Stimulated activated naive CD8-positive, alpha-beta T cell treated with anti-CD3 and anti-CD28 coated beads, Interleukin-15, Interleukin-2, amounts not matched to agents 100 U/mL and 50 U/mL, for 24 hours (primary cell): ENCODE measurements at places on chromosomes 13 and 19.

- peak; percentile 44 for DNase-seq
Observed at GRCh38 chr19:38564981-38565690, 52.6 kb downstream of the MAP4K1 start.

DNA sequence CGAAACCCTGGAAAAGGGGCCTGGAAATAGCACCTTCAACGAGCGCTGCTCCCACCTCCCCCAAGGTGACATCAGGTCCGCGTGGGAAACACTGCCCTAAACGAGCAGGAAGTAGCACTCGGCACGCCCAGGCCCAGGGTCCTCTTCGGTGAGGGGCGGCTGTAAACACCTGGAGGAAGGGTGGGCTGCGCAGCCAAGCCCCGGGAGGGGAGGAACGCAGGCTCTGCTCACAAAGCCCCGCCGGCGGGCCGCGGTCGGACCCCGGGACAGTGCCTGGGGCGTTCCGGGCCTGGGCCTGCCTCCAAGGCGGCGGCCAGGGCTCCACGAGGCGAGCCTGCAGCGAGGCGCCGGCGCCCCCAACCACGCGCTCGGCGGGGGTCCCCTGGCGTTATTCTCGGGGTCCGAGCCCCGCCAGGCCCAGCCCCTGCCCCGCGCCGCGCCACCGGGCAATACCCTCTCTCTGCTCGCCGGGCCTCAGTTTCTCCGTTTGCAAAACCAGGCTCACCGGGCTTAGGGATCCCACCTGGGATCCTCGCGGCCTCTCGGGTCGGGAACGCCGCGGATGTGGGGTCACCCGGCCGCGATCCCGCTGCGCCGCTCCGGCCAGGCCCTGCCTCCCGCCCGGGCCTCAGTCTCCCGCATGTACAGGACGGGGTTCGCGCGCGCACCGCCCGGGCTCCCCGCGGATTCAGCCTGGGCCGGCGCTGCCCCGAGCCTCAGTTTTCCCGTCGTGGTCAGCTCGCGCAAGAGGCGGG lies 630 bp downstream of the RNF126 start:
- DNase-seq, result peak; percentile 78

DNA sequence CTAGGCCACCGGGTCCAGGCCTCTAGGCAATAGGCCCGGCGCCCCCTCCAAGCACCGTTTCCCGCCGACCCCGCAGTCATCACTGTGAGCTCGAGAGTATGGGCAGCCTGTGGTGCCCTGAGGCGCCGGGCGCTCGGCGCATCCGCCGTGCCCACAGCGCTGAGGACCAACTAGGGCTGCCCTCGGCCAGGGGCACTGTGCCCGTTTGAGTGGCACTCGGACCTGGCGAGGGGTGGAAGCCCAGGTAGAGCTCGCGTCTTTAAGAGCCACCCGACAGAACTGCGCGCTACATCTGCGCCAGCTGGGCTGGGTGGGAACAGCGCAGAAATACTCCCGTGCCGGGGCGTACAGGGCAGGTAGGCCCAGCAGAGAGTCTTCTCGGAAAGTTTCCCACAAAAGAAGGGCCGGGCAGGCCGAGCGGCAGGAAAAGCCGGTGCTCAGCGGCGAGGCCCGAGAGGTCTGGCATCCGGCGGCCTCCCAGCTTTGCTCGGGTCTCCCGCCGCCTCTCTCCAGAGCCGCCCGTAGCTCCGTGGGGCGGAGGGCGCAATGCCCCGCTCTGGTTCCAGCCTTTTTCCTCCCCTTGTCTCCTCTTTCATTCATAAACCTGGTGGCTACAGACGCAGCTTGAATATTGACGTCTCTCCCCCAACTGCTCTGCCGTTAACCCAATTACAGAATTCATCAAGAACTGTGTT lies 5.4 kb upstream of the SOX1 start:
- no peak for DNase-seq

DNA sequence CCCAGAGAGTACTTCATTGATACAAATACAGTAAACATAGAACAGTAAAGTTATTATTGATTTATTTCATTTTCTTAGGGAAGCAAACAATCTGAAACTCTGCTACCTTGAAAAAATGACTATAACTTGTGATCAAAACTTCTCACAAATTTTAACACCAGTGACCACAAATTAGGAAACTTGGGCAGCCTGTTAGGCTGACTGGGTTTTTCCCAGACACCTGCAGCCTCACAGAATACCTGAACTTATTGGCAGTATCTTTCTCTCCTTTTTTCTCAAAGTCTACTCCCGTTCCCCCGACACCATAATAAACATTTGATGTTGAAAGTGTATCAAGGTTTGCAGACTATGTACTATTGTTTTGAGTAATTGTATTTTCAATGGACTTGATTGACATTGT lies 360.5 kb downstream of the LMO7 start:
- DNase-seq, result no peak

GRCh38 chr19:45876411-45877197 lies 9.3 kb downstream of the IRF2BP1 start:
- peak; percentile 56 for DNase-seq

DNA sequence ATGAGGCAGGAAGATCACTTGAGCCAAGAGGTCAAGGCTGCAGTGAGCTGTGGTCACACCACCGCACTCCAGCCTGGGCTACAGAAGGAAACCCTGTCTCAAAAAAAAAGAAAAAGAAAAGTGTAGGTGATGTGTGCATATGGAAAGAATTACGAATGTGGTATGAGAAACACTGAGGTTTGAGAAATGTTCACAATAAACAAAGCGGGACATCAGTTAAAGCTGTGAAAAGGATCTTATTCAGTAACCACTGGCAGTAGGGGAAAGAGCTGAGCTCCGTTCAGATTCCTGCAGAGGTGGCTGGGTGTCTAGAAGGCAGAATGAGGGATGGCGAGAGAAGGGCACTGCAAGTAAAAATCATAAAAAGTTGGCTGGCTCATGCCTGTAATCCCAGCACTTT lies 4.1 kb upstream of the IGSF23 start:
- no peak for DNase-seq

DNA sequence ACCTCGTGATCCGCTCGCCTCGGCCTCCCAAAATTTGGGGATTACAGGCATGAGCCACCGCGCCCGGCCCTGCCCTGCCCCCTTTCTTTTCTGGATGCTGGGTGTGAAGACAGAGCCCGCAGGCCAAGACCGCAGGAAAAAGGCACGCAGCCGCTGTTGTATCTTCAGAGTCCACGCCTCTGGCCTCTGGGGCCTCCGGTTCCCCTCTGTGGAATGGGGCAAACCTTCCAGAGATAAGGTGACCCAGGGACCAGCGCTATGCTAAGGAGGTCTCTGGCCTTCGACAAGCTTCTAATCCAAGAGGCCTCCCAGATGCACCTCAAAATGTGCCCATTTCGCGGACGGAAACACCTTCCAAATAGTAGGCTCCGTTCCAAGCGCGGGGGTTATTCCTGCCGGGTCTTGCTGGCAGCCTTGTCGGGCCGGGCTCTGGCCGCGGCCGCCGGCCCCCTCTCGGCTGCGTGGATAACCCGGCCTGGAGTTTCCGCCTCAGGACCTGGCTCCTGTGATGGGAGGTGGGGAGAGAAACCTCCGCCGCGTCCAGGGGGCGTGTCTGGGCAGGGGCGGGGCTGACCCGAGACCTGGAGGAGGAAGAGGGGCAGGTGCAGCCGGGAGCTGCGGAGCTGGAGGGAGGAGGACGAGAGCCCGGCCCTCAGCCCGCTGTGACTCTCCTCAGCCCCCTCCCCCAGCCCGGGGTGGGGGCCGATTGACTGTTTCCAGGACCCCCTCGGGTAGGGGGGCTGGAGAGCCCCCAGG lies 13.1 kb downstream of the TJP3 start:
- DNase-seq, result peak; percentile 93

- DNase-seq, result no peak
Observed at GRCh38 chr19:15829306-15829698, 13.8 kb upstream of the OR10H1 start.

- no peak for DNase-seq
Observed at GRCh38 chr13:99916366-99917103, 55.0 kb downstream of the ZIC5 start.

DNA sequence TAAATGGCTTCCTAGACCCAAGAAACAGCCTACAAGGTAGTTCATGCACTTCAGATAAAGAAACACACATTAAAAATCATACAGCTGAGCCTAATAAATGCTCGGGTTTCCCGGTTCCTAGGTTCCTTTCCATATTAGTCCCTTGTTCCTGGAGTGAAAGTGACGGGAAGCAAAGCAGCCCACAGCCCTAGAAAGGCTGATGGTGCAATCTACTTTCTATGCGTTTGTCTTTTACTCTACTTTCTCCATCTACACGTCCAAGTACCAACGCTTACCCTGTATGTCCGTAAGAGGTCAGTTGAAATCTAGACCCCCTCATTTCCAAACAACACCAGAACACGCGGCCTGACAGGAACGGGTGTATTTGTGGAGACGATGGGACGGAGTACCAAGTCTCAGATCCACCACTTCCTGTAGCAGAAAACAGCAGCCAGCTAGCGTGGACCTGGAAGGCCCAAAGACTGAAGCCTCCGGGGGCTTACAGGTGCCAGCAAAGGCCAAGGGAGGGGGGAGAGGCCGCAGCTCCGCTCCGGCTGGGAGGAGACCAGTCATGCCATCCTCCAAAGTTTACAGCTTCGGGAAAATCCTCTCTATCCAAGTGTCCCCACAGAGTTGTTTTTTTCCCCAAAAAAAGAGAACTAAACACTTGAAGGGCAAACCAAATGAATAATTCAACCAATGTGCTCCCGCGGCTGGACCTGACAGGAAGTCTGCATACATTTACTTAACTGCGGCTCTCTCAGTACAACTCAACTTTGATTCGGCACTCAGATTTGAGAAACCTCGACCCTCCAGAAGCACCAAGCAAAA lies 34.1 kb downstream of the STK24 start:
- peak; percentile 36 for DNase-seq

DNA sequence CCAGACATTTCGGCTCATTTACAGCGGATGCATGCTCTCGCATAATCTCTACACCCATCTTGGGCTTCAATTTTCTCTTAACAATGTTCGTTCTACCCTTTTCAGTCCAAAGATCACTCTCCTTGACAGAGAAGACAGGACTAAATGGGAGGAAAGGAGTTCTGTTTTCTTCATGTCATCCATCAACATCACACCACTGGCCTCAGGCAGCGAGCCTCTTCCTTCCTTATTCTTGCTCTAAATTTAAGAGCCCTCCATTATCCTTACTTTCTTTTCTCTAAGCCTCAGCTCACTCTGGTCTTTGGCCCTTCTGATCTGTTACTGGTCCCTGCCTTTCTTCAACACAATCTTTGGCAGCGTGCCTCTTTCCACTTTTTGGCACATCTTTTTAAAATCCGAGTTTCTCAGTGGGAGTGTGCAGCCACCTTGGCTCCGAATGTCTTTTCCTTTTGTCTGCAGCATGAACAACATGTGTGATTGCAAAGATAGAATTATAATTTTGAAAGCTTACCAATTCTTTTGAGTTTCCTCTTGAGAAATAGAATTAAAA lies 98.7 kb downstream of the FAM216B start:
- DNase-seq, result no peak

DNA sequence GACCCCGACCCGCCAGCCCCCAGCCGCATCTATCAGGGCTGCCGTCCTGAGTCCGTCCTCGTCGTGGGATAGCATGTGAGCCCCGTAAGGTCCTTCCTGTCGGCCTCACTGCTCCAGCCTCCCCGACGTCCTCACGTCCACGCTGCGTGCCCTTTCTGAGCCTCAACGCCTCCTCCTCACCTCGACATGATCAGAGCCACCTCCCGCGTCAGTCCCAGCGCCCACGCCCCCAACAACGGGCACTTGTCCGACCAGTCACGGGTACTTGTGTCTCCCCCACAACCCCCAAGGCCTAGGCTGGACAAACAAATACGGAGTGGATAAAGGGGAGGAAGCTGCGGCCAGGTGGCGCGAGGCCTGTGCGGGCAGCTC lies 665 bp downstream of the ZNF497 start:
- DNase-seq, result peak; percentile 72

DNA sequence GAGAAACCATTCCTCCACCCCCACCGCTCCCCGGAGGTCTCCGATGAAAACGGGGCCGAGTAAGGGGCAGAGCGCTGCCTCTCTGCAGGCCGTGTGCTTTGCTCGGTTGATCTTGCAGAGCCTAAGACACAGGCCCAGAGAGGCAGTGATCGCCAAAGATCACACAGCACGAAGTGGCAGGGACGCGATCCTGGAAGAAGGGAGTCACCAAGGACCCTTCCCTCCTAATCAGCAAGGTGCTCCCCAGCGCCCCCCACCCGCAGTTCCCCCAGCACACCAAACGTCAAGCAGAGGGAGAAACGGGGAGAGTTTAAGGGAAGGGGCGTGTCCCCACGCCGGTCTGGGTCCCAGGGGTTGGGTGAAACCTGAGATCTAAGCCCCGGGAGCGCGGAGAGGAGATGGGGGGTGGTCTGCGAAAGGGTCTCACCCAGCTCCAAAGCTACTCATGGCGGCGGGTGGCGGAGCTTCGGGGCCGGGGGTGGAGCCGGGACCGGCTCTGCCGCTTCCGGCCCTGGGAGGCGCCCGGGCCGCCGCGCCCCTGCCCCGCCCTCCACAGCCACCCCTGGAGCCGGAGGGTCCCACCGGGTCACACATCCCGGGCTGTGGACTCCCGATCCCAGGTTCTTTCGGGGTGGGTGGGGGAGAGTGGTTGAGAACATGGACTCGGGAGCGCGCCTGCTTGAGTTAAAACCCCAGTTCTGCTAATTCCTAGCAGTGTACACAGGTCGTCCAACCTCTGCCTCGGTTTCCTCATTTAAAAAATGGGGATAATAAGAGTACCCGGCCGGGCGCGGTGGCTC lies at the start of gene EML2:
Gene EML2, minus strand, starts transcription at position 468 of the 800 bp plus-strand sequence. Its CDS starts 21 bp downstream, at position 447.
- peak; percentile 76 for DNase-seq

GRCh38 chr19:15443838-15444237 lies 5.9 kb downstream of the WIZ start:
- no peak for DNase-seq

GRCh38 chr19:37969695-37970094 lies 62.7 kb downstream of the SIPA1L3 start:
- DNase-seq, result no peak

GRCh38 chr13:53885997-53886396 lies 857.4 kb downstream of the OLFM4 start:
- DNase-seq, result no peak

GRCh38 chr13:27359199-27359821 lies 65.1 kb upstream of the GTF3A start:
- peak; percentile 68 for DNase-seq

GRCh38 chr19:2952953-2953481 lies 8.2 kb upstream of the ZNF77 start:
- no peak for DNase-seq

DNA sequence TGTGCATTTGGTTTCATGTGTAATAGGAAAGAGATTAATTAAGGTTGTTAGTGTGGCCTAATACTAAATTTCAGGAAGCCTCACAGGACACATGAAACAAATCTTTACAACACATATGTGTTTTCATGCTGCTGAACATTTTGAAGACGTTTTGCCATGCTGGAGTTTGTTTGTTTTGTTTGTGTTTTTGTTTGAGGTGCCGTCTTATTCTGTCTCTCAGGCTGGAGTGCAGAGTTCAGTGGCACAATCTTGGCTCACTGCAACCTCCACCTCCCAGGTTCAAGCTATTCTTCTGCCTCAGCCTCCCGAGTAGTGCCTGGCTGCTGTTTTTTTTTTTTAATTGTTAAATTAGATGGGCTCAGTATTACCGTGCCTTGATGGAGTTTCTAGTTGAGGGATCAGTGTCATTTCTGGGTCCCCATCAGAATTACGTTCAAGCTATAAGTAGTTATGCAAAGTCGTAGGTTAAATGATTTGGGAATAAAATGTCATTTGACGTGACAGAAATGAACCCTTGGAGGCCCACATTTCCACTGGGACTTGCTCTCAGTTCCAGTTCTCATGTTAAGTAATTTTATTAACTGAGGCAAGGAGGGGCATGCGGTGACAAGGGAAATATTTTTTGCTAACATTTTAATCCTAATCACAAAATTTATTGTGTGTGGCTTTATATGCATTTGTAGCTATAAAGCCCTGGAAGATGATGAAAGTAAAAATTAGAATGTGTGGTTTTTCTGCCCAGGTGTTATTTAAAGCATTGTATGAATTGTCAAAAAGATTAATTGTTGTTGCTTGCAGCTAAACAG lies 196.9 kb downstream of the TM9SF2 start:
- DNase-seq, result no peak
